Caki2 (cell line): ENCODE measurements at places on chromosomes 11 and 22.

GRCh38 chr11:114317787-114318137 is 21.6 kb downstream of the NNMT start:
- DNase-seq, result no peak

GRCh38 chr11:68199295-68199987 is 13.7 kb downstream of the KMT5B start:
- no peak for DNase-seq

GRCh38 chr11:14537134-14537599 is 17.0 kb upstream of the PSMA1 start:
- DNase-seq, result peak; percentile 19

DNA sequence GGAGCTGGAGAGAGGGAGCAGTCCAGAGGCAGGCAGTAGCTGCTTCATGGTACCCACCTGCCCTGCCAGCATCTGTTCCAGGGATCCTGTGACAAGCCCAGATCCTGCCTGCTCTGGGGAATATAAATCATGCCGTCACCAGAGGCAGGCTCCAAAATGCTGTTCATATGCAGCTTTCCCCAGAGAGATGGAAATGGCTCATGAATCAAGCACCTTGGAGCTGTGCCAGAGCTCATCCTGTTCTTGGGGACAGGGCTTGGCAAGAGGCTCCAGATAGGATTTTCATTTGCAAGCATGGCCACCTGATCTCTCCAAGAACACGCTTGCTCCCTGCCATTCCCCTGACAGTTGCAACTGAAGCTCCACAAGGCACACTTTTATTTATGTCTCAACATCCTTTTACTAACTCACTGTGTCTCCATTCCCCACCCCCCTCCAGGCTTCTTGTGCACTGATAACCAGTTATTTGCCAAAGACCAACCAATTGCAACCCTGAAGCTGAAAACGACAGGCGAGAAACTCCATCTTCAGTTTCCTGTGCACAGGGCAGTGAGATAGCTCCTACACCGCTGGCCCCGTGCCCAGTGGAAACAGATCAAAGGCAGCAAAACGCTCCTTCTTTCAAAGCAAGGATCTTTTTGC is 115.8 kb upstream of the PITPNB start:
- no peak for DNase-seq

- no peak for DNase-seq
Observed at GRCh38 chr11:62105667-62106191, 18.1 kb upstream of the INCENP start.

GRCh38 chr22:41620589-41621098 is at the start of gene DESI1:
DESI1 (minus strand) TSS chr22:41621043; CDS start chr22:41620839, 204 bp downstream.
- no peak for DNase-seq

- no peak for DNase-seq
Observed at GRCh38 chr11:114318361-114318760, 22.2 kb downstream of the NNMT start.
